ENCODE measurements at places on chromosomes 3 and 15.

DNA sequence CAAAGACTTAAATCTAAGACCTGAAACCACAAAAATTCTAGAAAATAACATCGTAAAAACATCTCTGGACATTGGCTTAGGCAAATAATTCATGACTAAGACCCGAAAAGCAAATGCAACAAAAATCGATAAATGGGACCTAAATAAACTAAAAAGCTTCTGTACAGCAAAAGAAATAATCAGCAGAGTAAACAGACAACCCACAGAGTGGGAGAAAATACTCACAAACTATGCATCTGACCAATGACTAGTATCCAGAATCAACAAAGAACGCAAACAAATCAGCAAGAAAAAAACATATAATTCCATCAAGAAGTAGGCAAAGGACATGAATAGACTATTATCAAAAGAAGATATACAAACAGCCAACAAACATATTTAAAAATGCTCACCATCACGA, 749.4 kb downstream of the PLOD2 start:
- no peak for DNase-seq

GRCh38 chr3:65291448-65292125, 603.8 kb upstream of the ADAMTS9 start:
- DNase-seq: no peak

- DNase-seq: no peak
Observed at GRCh38 chr3:62982795-62983455, 107.7 kb upstream of the CADPS start.

DNA sequence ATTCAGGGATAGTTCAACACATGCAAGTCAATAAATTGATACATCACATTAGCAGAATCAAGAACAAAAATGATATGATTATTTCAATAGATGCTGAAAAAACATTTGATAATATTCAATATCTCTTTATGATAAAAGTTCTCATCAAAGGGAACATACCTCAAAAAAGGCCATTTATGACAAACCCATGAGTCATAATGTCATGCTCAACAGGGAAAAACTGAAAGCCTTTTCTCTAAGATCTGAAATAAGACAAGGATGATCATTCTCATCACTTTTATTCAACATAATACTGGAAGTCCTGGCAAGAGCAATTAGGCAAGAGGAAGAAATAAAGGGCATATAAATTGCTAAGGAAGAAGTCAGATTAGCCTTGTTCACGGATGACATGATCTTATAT, 54.1 kb upstream of the TMEM158 start:
- no peak for DNase-seq

DNA sequence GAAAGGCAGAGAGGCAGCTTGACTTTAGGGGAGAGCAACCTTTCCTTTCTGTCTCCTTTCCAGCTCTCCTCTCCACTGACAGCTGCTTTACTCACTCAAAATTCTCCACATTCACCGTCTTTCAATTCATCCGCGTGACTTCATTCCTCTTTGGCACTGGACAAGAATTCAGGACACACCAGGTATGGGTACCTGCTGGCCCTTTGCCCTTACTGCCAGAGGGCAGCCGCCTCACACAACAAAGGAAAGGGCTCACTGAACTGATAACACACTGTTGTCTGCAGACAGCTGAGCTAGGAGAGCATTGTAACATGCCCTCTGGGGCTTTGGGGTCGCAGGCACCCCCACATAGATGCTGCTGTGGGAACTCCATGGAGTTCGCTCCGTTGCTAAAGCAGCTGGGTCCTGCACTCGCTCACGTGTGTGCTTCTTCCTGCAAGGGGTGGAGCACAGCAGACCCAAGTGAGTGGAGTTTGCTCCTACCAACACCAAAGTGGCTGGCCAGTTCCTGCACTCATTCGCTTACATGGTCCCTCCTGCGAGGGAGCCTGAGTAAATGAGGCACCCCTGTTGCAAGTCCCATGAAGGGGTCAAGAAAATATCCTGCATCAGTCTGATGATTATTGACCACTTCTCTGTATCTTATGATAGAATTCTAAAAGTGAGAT, 79.0 kb upstream of the SGO1 start:
- DNase-seq: no peak

- DNase-seq: no peak
Observed at GRCh38 chr3:88263417-88264100, 113.8 kb downstream of the C3orf38 start.
